EL (cell line): ENCODE measurements at places on chromosomes 1 and 21.

- DNase-seq: no peak
Observed at GRCh38 chr1:152585586-152585985, 5.3 kb upstream of the LCE3D start.

- peak; percentile 25 for DNase-seq
Observed at GRCh38 chr1:203351037-203351625, at the start of gene FMOD. TSS of gene FMOD (minus strand) at chr1:203351122. CDS start at chr1:203348270, 2,852 bp downstream.

GRCh38 chr1:223233019-223233409, 90.0 kb upstream of the TLR5 start:
- DNase-seq: no peak

DNA sequence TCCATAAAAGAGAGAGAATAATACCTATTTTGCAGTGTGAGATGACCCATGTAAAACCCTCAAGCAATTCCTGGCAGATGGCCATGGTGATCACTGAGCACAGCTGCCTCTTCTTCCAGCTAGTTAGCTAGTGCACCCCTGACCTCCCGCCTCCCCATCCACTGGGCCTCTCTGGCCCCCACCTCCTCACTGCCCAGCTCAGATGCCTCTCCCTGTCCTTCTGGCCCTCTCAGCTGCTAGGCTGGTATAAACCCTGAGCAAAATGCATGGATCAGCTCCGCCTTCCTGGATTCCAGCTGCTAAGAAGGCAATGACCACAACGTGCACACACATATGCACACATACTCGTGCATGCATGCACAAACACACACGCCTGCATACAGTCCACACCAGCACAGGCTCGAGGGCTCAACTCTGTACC, 117.2 kb downstream of the DMRTB1 start:
- no peak for DNase-seq

- DNase-seq: peak; percentile 43
Observed at GRCh38 chr1:221712776-221713431, 29.0 kb downstream of the DUSP10 start.
